Ecto neural progenitor cell (in vitro differentiated cells): ENCODE measurements at places on chromosomes 3 and 15.

DNA sequence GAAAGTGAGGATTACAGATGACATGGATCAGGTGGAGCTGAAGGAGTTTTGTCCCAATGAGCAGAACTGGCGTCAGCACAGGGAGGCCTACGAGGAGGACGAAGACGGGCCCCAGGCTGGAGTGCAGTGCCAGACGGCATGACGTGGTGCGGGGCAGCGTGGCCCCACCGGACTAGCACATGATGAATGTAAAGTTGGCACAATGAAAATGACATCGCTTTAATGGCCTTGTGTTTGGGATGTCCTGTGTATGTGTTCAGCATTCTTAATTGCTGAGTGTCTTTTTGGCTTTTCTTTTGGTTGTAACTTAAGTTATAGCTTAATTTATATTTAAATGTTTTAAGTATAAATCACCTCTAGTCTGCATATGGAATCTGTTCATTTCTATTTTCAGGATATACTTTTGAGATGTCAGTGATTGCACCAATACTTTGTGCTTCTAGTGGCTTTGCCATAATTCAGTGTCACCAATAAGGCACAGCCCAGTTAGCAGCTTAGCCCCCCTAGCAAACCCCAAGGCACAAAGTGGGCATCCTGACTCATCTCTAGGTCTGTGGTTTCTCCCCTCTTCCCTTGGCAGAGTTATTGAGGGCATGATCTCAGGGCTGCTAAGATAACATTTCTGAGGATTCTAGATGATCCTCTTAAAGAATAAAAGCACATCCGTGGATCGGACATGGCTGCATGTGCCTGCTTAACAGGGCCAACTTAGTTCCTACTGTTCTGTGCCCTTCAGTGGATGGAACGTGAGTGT is 16.1 kb downstream of the DNAJA4 start:
- DNase-seq = no peak

DNA sequence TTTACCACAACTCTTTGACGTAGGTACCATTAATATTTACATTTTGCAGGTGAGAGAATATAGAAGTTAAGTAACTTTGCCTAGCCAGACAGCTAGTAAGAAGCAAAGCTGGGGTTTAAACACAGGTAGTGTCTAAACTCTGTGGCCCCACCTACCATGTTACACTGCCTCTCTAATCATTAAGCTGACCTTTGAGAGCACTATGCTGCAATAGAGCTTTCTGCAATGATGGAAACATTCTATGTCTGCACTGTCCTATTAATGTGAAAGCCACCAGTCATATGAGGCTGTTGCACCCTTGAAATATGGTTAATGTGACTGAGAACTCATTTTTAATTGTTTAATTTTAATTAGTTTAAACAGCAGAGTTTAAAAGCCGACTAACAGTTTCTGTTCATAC is 6.3 kb upstream of the RARB start:
- DNase-seq = no peak

GRCh38 chr3:193768070-193768394 is 175.0 kb downstream of the OPA1 start:
- no peak for DNase-seq

- no peak for DNase-seq
These were observed 211.3 kb downstream of the TIGIT start for GRCh38 chr3:114504941-114505628.

- no peak for DNase-seq
These were observed 58.9 kb upstream of the MUC13 start for GRCh38 chr3:124993466-124993865.

- DNase-seq = no peak
These were observed 192.8 kb upstream of the THBS1 start for GRCh38 chr15:39388118-39388517.

DNA sequence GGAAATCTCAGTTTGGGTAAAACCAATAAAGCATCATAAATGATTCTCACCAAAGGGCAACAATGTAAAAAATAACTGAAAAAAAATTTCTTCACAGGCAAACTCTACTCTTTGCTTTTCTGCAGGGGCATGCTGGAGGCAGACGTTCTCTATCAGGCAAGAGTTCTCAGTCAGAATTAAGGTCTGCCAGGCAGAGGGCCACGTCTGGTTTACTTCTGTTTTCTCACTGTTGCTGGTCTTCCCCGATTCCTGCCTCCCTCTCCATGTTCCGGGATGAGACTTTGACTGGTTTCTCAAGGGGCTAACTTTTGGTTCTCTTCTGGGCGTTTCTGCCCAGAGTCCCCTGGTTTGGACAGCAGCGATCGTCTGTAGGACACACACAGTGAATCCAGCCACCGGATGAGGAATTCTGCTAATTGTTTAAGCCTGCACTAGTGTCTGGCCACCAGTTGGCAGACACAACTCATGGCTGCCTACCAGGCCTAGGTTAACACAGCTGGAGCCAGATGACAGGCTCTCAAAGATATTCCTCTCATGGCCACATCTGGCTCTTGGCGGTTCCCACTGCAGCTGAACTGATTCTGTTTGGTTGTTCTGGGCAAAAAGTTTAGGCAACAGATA is 273.1 kb downstream of the FOXP1 start:
- no peak for DNase-seq

DNA sequence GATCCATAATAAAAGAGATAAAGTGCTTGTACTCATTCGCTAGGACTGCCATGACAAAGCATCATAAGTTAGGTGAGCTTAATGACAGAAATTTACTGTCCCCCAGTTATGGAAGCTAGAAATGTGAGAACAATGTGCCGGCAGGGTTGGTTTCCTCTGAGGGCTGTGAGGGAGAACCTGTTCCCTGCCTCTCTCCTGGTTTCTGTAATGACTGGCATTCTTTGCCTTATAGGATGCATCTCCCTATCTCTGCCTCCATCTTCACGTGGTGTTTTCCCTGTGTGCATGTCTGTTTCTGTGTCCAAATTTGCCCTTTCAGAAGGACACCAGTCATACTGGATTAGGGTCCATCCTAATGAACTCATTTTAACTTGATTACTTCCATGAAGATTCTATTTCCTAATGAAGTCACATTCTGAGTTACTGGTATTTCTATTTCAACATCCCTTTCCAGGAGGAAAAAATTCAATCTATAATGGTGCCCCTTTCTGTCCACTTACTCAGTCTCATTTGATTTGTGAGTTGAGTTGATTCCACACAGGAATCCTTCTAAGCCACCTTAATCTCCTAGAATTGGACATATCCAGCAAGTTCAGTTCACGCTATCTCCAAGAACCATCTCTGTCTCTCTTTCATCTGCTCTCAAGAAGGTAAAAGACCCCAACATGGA is 71.2 kb upstream of the LIPC start:
- DNase-seq = no peak

DNA sequence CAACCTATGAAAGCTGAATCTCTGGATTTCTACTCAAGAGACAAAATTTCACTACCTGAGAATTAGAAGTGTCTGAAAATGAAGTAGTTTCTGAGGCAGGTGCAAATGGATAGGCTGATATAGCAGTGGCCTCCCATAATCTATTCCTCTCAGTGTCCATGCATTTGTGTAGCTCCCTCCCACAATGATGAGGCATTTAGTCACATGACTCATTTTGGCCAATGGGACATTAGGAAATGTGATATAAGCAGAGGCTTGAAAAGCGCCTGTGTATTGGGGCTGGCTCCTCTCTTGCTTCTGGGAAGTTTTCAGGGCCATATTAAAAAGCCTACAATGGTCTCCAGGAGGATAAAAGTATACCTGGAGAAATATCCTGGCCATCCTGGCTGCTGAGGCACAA is 79.7 kb upstream of the MRPL3 start:
- DNase-seq = no peak

DNA sequence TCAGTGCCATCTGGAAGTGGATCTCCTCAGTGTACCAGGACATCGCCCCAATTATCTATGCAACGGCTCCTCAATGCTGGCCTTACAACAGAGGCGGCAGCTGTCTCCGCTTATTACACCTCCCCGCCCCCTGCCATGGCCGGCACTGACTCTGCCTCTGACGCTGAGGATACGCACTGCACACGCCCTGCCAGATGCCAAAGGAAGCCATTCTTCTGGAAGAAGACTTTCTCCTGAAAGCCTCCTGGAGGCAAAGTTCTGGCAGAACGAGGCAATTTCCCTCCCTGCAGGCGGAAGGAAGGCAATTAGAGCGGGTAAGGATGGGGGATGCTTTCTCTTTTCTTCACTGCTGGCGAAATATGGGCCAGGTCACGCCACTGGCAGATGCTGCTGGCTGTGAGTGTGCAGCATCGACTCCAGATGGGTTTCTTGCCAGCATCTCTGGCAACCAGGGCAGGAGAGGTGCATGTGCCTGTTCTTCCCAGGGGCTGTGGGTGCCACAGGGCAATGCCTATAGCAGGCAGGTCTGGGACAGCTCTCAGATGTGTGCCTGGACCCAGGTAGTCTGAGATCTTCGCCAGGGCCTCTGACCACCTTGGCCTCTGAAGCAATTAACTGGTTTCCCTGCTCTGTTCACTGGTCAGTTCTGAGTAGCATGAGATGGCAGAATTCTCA is 62.2 kb upstream of the MRPS22 start:
- DNase-seq = no peak

- DNase-seq = no peak
These were observed 7.0 kb downstream of the MAPKAPK3 start for GRCh38 chr3:50623840-50624474.

- no peak for DNase-seq
These were observed 3.0 kb downstream of the BMF start for GRCh38 chr15:40105517-40106202.

- no peak for DNase-seq
These were observed 121.5 kb upstream of the ABHD17C start for GRCh38 chr15:80573606-80574005.

DNA sequence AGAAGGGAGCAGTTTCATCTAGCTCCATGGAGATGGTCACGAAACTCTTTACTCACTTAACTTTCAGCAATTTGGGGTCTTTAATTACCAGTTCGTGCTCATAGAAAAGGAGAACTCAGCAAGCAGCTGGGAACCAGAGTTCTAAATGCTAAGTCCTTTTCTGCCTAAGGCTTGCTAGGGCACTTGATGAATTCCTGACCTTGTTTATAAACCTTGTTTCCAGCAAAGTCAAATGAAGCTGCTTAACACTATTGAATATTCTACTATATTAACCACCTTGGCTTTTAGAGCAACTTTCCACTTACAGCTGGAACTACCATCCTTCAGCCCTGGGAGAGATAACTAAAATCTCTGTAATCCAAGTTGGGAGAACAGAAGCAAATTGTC is 79.5 kb upstream of the TSC22D2 start:
- DNase-seq = no peak

DNA sequence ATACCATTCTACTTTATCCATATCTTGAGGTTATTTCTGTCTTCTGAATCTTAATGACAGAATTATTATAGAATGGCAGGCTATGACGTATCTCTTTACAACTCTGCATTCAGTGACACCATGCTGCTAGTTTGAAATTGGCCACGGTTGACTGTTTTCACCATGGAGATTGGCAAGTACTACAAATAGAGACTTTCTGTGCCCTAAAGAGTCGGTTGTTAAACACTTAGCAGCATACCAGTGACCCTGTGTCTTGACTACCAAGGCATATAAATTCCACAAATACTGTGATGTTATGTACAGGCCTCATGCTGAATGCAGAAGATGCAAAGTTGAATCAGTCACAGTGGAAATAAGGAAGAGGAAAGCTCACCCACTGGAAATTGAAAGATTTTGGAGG is 67.0 kb upstream of the CADPS start:
- DNase-seq = no peak

GRCh38 chr3:149016669-149017541 is 25.6 kb downstream of the GYG1 start:
- DNase-seq = no peak

GRCh38 chr3:129014148-129014547 is 13.0 kb downstream of the EFCC1 start:
- peak; percentile 42 for DNase-seq

DNA sequence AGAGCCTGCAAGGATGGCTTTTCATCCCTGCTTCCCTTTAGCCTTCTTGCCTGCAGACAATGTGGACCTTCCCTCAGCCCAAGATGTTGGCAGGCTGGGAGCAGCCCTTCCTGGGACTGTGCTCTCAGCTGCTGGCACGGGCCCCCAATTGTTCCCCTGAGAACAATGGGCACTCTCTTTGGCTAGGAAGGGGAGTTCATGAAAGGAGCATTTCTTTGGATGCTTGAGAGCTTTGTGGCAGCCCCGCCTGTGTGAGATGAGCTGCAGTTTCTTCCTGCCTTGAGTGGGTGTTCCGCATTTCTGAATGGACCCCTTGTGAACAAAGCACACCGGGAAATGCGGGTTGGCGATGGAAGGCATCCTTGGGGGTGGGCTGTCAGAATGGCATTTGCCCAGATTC is 35.0 kb upstream of the BSN start:
- no peak for DNase-seq

DNA sequence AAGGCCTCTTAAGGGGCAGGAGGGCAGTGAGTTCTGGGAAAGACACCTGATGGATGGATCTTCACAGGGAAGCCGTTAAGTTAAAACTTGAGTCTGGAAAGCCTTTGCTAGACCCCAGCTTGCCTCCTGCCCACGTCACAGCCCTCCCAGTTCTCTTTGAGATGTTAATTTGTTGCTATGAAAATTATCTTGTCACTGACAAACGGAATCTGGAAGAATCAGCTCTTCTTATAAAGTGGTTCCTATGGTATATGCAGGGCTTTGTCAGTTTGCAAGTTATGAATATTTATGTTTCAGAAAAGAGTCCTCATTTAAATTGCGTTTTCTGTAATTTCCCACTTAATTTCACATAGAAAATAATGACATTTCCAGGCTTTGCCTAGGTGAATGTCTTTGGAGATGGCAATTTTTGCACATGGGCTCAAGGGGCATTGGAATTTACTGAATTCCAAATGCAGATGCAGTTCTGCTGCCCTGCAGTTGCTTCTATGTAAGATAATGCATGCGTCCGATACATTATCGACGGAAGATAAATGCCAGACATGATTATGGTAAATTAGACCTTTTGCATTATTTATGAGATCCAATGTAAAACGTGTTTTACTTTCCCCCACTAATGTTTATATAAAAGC is 74.1 kb downstream of the CACNA2D3 start:
- DNase-seq = no peak

GRCh38 chr3:15450438-15451215 is 23.2 kb downstream of the EAF1 start:
- no peak for DNase-seq

DNA sequence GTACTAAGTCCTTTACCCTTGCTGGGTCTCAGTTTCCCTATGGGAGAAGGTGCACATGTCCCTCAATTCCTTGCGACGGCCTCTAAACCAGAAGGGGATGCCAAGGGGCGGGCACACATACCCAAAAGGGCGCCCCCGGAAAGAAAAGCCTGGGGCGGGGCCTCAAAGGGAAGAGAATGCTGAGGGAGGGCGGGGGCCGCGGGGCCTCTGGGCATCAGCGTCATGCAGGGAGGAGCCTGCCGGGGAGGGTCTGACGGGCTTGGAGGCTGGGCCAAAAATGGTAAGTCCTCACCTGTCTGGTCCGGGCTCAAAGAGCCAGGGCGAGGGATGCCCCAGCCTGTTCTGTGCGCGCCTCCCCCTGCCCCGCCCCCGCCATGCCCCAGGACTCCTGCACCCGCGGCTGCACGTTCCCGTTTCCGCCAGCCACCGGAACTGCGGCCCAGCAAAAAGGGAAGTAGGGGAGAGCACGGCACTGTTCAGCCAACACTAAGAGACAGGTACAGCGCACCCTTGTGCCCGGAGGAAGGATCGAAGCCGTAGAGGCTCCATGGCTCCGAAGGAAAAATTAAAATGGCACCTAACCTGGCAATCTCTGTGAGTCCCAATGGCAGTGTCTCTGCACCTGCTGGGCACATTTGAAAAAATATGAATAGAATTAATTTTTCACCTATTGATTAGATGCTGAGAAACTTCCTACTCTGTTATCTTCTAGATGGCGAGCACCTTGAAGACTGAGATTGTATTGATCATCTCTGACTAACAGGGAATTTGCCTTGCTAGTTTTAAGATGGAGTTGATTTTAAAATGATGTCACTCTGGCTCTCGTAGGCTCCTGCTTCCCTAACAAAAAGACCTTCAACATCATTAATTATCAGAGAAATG is at the start of gene DET1:
Gene DET1, minus strand, starts transcription at position 434 of the 882 bp plus-strand sequence. CDS start 14,976 bp downstream, outside the sequence.
- DNase-seq = peak; percentile 93
